ENCODE measurements at places on chromosomes 6 and 20. TPM values are rescaled to one million over a fixed set of nuclear protein-coding genes. Genes with fewer than 3 reads are reported as not detected.

Gene JARID2
- 12.0 TPM for total RNA-seq

Gene MCHR2
- not detected for total RNA-seq

Gene TMEM74B
- 1.6 TPM for total RNA-seq

Gene STMND1
- not detected for total RNA-seq

Gene C6orf163
- 4.2 TPM for total RNA-seq

Gene CST7
- total RNA-seq = 1.0 TPM

Gene ANKRD6
- 4.2 TPM for total RNA-seq

Gene TRAPPC3L
- total RNA-seq = 0.52 TPM

Gene CCN5
- not detected for total RNA-seq

Gene VSTM2L
- total RNA-seq = not detected

Gene TGM2
- 7.3 TPM for total RNA-seq
